ENCODE measurements at places on chromosomes 2 and 18.

DNA sequence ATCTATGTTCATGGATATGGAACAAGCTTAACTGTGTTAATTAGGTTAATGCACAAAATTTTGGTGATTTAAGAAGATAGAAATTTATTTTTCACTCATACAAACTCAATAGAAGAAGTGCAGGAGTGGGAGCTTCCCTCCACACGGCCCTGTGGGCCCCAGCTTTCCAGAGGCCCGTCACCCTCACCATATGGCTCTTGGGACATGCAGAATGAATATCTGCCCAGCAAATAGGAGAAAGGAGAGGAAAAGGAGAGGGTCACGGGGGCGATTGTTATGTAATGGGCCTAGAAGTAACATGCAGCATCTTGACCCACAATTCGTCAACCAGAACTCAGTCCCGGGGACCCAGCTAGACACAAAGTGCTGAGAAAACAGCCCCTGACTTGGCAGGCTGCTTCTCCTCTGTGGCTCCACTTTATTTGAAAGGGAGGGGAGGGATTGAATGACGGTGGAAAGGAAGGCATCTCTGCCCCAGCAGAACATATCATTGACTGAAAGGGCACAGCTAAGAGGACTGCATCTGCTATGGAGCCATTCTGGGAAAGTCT, 648.2 kb upstream of the ID2 start:
- no peak for DNase-seq

DNA sequence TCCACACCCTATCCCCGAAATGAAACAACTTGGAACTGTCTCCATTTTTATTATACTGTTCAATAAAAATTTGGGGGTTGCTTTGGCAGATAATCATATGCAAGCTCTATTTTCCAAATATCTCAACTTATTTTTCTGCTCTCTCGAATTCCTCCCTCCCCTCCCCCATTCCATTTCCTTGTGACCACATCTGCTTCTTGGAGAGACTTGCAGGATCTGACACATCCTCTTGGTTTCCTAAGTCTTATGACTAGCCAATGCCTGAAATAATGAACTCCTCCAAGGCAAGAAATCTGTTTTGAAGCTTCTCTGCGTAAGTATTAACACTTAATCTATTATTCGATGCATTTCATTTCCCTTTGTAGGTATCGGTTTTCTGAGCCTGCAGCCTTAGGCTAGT, 16.1 kb downstream of the TGIF1 start:
- peak; percentile 63 for DNase-seq

GRCh38 chr18:45684341-45685115, 39.5 kb upstream of the SLC14A1 start:
- DNase-seq, result no peak

DNA sequence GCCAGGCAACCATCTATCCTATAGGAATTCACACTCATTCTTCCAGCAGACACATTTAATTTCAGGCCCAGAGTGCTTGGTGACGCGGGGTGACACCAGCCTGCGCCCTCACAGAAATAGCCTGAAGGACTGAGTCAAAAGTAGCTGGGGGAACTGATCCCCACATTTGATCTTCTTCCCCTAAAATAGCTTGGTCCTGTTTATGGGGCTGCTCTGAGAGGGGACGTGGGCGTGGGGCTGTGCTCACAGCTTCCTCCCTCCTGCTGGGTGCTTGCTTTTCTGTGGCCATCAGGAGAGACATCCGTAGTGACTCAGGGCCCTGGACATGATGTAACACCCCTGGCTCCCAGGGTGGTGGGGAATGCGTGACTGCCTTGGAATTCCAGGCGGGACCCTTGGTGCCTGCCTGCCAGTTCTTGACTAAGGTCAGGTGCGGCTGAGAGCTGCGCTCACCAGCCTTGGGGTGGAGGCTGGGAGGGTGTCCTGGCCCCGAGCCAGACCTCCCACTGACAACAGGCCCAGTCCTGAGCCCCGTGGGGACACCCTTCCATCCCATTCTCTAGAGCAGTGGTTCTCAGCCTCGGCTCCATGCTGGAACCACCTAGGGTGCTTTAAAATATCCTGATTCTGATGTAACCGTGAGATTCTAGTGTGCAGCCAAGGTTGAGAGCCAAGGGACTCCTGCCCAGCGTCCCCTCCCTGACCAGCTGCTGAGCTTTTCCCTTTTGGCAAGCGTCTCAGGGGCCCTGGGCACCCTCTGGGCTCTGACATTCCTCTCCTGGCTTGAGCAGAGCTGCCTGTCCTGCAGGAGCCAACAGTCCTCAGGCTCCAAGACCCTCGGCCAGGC, 47.4 kb upstream of the SMAD7 start:
- DNase-seq, result no peak

GRCh38 chr2:162934191-162934590, 95.6 kb upstream of the KCNH7 start:
- DNase-seq, result no peak

- DNase-seq, result no peak
Measured at GRCh38 chr2:147495734-147496133, 349.1 kb upstream of the ACVR2A start.

- peak; percentile 43 for DNase-seq
Measured at GRCh38 chr2:84807063-84807485, 73.8 kb downstream of the TRABD2A start.

DNA sequence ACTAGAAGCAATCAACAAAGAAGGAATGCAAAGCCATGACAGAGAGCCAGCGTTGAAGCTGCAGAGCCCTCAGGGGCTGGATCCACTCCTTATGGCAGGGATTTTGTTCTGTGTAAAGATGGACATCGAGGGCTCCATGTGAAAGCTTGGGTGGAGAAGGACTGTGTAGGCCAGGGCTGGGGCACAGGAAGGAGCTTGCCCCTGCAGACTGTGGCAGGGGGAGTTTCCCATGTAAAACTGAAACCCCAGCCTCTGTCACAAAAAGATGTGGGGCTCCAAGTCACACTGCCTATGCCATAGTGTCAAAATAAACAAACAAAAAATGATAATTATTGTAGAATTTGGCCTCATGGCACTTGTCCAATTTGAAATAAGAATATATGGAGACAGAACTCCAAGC, 408.7 kb upstream of the HS6ST1 start:
- no peak for DNase-seq

- DNase-seq, result no peak
Measured at GRCh38 chr2:177908824-177909223, 163.8 kb downstream of the PDE11A start.

DNA sequence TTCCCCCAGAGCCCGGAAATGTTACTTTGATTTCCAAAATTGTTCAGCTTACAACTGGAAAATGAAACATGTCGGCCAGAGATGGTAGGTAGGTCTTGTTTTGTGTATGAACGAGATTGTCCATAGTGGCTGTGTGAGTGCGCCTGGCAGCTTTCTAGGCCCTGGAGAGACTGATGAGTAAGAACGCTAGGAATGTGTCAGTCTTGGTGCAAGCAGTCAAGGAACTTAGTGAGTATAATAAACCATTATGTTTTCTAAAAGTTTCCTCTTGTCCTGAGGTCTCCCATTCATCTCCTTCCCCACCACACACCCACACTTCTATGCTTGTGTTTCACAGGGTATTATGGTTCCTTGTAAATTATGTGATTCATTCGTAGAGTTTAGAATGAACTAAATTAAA, 234.2 kb downstream of the CDH2 start:
- DNase-seq, result peak; percentile 58

GRCh38 chr2:19545507-19545906, 187.1 kb upstream of the OSR1 start:
- no peak for DNase-seq

GRCh38 chr2:217277646-217278398, 418.0 kb upstream of the TNP1 start:
- peak; percentile 57 for DNase-seq

DNA sequence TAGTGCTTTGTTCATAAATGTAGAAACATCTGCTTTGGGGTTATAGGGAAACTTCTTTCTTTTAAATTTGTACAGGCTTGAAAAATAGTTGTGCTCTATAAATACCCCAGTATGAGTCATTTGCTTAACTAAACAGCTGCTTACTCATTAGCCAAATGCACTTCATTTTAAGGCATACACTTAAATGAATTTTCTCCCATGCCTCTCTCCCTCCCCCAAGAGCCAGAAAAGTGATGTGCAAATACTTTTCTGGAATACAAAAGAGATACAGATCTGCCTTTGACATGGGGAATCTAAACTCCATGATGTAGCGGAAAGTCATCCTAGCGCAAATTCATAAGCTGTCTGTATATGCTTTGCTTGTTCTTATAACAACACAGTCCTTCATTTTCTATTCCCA, 469.4 kb downstream of the DLGAP1 start:
- DNase-seq, result peak; percentile 28

DNA sequence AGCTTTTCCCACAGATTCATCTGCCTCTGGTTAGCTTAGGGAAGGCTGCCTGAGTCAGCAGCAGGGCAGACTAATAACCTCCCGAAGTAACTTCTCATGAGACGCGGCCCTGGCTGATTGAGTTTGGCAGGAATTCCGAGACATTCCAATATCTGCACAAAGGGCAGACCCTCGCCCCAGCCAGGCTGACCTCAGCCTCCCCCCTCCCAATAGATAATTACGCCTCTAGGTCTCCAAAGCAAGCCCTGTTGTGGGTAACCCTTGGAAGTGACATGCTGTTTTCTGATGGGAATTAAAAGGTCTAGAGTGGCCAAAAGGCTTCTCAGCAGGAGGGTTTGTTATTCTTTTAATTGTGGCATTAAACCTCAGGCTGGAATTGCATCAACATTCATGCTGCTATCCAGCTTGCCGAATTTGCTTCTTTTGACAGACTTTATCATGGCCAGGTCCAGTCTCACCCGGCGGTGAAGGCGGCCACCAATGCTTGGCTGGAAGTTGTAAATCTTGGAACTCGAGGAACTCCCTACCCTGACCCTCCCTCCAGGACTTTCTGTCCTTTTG, 98.0 kb upstream of the SLC14A2 start:
- no peak for DNase-seq

- no peak for DNase-seq
Measured at GRCh38 chr18:52845036-52845435, 505.0 kb downstream of the DCC start.

Data from COLO829 (cell line).